Diencephalon (tissue), 1 donor: ENCODE measurements at places on chromosomes 1 and 21. TPM values are rescaled to one million over a fixed set of nuclear protein-coding genes. Genes with fewer than 3 reads are reported as not detected.

SERPINC1 gene
- total RNA-seq, result not detected

BATF3 gene
- 7.4 TPM for total RNA-seq

ENSA gene
- 127 TPM for total RNA-seq

RYR2 gene
- total RNA-seq, result 27.9 TPM

KLHDC9 gene
- 15.5 TPM for total RNA-seq

ATP13A2 gene
- 178 TPM for total RNA-seq

RASSF5 gene
- total RNA-seq, result 6.0 TPM

SH2D1B gene
- not detected for total RNA-seq

HRNR gene
- total RNA-seq, result not detected

KAZN gene
- total RNA-seq, result 16.1 TPM

BRDT gene
- not detected for total RNA-seq

ICOSLG gene
- 0.69 TPM for total RNA-seq

PFKFB2 gene
- 14.1 TPM for total RNA-seq

TBX15 gene
- 0.69 TPM for total RNA-seq

KCNH1 gene
- 12.5 TPM for total RNA-seq

RHBDL2 gene
- 0.46 TPM for total RNA-seq

ETNK2 gene
- total RNA-seq, result 69.9 TPM

KIF21B gene
- 155 TPM for total RNA-seq

RNU1-4 gene
- under 0.01 TPM for total RNA-seq

LAD1 gene
- total RNA-seq, result 0.23 TPM

SLFNL1 gene
- total RNA-seq, result 0.92 TPM

HLX gene
- total RNA-seq, result 1.2 TPM

VANGL2 gene
- total RNA-seq, result 17.8 TPM

LGALS8 gene
- total RNA-seq, result 65.5 TPM

MR1 gene
- 0.46 TPM for total RNA-seq

IL6R gene
- 3.9 TPM for total RNA-seq

EVI5 gene
- 78.4 TPM for total RNA-seq

CELA2B gene
- total RNA-seq, result not detected

CFHR4 gene
- 0.69 TPM for total RNA-seq

CALML6 gene
- total RNA-seq, result not detected

FAM110D gene
- total RNA-seq, result 0.92 TPM

CFHR3 gene
- not detected for total RNA-seq

ZNF648 gene
- total RNA-seq, result 1.4 TPM

GNG5 gene
- 6.7 TPM for total RNA-seq

PTGFR gene
- total RNA-seq, result 4.6 TPM

TLCD4 gene
- total RNA-seq, result 20.5 TPM

LRRN2 gene
- 20.5 TPM for total RNA-seq

SMIM1 gene
- 0.92 TPM for total RNA-seq

C1orf210 gene
- not detected for total RNA-seq

CZIB gene
- 41.3 TPM for total RNA-seq

CFHR2 gene
- total RNA-seq, result not detected

NBPF20 gene
- 9.2 TPM for total RNA-seq

LAMB3 gene
- total RNA-seq, result 7.8 TPM

S100A1 gene
- 2.1 TPM for total RNA-seq

OPRD1 gene
- 2.8 TPM for total RNA-seq

RABIF gene
- 19.8 TPM for total RNA-seq

HES3 gene
- not detected for total RNA-seq

CRNN gene
- total RNA-seq, result not detected

SPRR1A gene
- total RNA-seq, result not detected

LRIG2 gene
- total RNA-seq, result 34.1 TPM
